ENCODE measurements at places on chromosomes 2 and 18.
A peak's percentile ranks its signal among the peaks of the same experiment; 100 is the strongest.

DNA sequence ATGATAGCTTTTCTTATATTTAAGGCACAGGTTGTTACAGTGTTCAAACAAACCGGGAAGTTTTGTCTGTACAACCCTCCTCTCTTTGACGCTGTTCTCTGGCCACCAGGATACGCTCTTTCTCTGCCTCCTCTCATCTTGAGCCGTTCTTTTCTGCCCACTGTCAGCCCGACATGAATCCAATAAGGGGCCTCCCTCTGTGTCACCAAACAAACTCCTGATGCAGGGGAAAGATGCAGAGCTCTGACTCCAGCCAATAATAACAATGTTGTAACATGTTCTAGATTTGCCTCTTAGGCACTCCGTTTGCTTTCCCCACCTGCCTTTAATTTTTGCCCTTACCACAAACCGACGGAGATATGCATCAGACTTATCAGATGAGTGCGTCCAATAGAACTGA, 449.3 kb downstream of the SLC4A3 start:
- DNase-seq, result no peak

- DNase-seq, result no peak
Observed at GRCh38 chr2:84839851-84840250, 41.0 kb downstream of the TRABD2A start.

- DNase-seq, result no peak
Observed at GRCh38 chr2:216366777-216367471, 5.4 kb downstream of the MARCHF4 start.

DNA sequence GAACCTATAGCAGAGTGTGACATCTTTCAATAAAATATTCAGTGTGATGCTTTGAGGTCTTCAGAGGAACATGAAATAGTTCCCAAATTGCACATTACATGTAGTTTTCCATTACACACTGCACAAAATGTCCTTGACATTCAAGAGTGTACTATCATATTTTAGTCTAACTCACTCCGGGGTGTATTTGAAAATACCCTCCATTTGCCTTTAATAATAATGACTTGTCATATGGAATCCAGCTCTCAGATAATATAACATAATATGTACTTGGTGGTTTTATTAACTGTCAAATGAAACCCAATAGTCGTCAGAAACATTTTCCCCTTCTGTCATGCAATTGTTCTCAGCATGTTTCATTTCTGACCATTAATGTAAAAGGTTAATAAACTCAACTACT, 176.7 kb upstream of the CDH19 start:
- no peak for DNase-seq

GRCh38 chr18:3450012-3450798, at the start of gene TGIF1:
Gene TGIF1 (plus strand): TSS chr18:3450172. CDS start chr18:3450490, 318 bp downstream.
- no peak for DNase-seq

GRCh38 chr2:77521548-77521891, 656 bp downstream of the LRRTM4 start:
- DNase-seq, result no peak

DNA sequence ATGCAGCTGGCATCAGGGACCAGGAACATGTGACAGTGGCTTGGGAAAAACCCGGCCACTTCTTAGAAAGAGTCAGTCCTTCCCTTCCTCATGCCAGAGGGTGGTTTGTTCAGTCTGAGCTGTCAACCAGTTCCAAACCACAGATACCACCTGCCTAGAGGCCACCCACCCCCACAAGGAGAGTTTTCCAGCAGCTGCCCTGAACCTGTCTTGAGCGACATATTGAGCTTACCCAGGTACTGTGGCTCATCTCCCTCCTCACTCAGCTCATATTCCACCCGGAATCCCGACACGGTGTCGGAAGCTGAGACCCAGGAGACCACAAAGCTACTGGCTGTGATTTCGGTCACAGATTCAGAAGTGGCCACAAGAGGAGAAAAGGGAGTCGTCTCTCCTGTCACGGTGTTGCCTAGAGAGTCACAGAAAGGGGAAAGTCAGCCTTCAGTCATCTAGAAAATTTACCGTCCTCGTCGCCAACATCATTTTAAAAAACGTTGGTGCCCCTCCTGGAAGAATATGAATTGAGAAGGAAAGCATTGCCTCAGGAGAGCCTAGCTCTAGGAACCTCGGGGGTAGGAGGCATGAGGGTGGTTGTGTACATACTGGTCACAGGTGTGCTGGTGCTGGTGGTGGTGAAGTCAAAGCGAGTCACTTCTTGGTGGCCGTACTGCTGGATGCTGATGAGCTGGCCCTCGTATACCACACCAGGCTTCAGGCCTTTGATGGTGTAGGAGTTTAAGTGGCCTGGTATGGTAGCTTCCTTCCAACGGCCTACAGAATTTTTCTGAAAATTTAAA, 26.3 kb downstream of the FN1 start:
- DNase-seq, result no peak

DNA sequence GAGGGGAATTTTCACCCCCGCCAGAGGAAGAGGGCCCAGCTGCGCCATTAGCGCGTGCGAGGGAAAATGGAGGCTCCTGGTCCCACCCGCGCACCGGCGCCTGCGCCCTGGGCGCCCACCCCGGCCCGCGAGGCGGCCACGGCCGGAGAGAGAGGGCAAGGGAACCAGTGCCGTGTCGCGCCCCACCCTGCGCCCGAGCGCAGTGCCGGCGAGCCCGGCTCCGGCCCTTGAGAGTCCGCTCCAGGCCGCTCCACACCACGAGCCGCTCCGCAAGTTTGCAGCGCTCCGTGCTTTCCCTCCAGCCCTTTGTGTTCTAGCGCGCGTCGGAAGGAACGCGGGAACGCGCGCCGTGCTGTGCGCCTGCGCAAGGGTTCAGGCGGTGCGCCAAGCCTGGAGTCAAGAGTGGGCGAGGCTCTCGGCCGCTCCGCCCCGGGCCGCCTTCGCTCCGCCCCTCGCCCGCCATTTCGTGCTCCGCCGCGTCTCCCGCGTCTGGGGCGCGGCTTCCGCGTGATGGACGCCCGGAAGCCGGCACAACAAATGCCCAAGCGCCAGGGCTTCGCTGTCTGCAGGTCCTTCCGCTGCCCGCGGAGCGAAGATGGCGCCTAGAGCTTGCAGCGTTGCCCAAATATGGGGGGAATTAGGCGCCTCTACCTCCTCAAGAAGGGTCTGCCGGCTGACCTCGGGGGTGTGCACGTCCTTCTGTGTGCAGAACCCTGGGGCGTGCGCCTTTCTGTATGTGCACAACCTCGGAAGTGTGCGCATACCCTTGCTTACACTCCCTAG, 46.1 kb upstream of the PTMA start:
- peak; percentile 53 for DNase-seq

- DNase-seq, result no peak
Observed at GRCh38 chr2:29293830-29294438, 178.7 kb downstream of the CLIP4 start.

GRCh38 chr2:188898261-188898660, 75.9 kb upstream of the COL3A1 start:
- no peak for DNase-seq

DNA sequence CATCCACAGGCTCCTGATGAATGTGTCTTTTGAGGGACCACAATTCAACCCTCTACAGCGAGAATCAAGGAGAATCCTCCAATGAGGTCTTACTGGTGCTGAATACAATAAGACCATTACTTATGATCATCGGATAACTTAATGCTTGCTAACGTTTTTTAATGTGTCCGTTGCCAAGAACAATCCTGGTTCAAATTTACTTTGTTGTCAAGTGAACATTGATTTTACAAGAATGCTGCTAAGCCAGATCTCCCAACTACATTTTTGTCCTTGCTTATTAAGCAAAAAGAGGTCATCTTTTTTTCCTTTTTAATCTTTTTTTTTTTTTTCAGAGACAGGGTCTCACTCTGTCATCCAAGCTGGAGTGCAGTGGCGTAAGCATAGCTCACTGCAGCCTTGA, 93.7 kb downstream of the THNSL2 start:
- no peak for DNase-seq

DNA sequence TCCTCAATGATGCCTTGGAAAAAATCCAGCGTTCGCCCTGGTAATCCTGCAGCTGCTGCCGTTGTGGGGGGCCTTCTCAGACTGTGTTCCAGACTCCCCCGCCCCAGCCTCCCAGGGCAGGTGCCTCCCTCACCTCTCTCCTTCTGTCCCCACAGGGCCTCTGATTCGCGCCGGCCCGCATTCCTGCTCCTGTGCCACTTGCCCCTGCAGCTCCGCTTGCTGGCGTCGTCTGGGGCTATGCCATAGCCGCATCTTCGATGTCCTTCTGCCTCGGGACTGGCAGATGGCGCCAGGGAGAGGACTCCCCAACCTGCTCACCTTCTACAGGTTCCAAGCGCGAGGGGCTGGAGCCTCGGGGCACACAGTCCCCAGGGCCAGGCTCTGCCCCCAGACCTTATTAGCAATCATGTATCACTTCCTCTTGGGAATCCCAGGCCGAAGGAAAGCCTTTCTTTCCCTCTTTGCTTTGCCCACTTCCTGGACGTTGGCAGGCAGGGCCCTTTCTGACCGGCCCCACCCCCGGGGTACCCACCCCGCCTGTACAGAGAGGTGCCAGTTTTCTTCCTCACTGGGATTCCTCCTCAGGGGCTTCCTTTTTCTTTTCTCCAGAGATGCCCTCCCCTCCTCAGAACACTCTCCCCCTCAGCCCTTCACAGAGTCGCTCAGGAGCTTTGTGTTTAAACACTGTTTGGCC, 4.4 kb downstream of the SPATA3 start:
- DNase-seq, result no peak

Measured in NCI-H1436 treated with DMSO at 0.1 percent for 48 hours (cell line).